ENCODE measurements at places on chromosomes 12 and 14. TPM values are rescaled to one million over a fixed set of nuclear protein-coding genes. Genes with fewer than 3 reads are reported as not detected.

DNA sequence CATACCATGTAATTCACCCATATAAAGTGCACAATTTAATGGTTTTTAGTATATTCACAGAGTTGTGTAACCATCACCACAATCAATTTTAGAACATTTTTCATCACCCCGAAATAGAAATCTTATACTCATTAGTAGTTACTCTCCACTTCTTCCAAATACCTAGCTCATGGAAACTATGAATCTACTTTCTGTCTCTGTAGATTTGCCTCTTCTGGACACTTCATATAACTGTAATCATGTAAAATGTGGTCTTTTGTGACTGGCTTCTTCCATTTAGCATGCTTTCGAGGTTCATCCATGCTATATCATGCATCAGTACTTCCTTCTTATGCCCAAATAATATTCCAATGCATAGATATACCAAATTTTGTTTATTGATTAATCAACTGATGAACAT is 10.8 kb downstream of the DNAI7 start:
- DNase-seq, result no peak

DNA sequence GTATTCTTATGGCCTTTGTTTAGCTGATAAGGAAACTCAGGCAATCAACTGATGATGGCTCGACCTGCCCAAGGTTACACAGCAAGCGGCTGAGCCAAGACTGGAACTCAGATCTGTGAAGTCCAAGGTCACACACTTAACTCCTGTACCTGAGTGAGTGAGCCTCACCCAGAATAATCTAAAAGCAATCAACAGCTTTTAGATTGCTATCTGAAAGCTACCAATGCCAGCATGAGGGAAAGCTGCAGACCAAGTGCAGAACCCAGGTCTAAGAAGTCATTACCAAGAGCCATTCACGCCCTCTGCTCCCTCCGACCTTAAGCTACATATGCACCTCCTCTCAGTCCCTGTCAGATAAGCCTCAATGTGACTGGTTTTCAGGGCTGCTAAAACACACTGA is 12.1 kb downstream of the APPL2 start:
- DNase-seq, result no peak

- DNase-seq, result peak; percentile 96
These were observed 61.5 kb upstream of the PTGR2 start for GRCh38 chr14:73789989-73790581.

- DNase-seq, result no peak
These were observed 16.3 kb downstream of the TMEM119 start for GRCh38 chr12:108581311-108582227.

DNA sequence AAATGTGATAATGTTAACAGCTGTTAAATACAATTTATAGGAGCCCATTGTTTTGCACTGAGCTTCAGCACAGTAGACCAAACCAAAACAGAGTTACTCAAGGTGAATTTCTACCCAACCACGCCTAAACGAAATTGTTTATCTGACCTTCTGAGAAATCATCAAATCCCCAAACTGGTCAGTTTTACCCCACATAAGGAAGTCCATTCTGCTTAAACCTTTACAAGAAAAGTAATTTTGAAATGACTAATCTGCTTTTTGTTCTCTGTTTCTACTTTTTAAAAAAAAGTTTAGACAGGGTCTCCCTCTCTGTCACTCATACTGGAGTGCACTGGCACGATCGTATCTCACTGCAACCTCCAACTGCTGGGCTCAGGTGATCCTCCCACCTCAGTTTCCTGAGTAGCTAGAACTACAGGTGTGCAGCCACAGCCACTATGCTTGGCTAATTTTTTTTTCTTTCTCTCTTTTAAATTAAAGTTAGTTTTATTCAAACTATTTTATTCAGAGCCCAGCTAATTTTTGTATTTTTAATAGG is 1.4 kb upstream of the RNF10 start:
- DNase-seq, result no peak

DNA sequence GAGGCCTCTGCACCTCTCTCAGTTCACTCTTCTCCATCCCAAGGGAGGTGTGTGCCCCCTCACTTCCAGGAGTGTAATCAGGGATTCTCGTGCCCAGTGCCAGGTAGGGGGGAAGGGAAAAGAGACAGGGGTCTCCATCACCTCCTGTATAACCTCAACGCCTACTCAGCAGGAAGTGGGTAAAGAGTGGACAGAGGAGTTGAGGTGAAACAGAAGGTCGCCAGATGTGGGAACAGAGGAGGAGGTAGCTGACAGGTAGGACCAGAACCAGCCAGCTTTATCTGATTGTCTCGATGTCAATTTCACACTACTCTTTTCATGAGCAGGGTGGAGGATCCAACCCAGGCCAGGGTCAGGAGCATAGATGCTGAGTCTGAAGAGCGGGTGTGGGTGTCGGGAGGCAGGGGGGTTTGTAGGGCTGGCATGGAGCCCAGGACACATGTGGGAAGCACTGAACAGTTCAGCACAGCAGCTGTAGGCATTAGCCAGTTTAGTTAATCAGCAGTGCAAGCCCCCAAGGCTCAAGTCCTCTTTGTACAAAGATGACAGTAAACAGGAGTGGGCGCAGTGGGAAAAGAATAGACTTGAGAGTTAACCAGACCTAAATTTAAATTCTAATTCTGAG is 213.5 kb downstream of the PELI2 start:
- DNase-seq, result no peak

- peak; percentile 36 for DNase-seq
These were observed 76.4 kb downstream of the CHST11 start for GRCh38 chr12:104533134-104533533.

DNA sequence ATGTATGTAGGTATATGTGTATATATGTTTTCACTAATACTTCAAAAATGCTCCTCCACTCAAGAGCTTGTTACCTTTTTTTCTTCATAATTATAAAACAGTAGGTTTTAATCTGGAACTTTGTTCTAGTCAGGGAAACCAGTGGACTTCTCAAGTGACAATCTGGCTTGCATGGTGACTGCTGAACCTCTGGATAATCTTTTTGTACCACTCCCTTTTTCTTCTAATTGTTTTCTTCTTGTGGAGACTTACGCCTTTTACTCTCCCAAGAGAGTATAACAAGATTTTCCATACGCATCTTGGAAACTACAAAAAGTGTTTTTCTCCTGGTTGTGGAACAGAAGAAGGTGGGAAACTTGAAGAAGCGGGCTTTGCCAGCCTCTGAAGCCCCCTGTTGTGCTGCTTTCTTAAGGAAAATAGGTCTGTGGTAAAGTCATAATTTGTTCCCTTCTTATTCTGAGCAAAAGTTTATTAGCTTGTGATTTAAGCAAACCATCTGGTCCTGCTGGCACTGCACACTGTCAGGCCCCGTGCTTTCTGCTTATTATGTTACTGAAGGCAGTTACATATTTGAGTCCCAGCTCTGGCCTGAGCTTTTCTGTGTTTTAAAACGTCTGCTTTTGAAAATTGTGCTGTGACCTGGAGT is 291.8 kb downstream of the ERC1 start:
- no peak for DNase-seq

GRCh38 chr14:38187528-38187927 is 20.2 kb upstream of the SSTR1 start:
- DNase-seq, result no peak

GRCh38 chr12:125140279-125141209 is 75.3 kb downstream of the AACS start:
- peak; percentile 87 for DNase-seq

The ARL1 gene
- total RNA-seq, result 61.6 TPM

The AREL1 gene
- 20.3 TPM for total RNA-seq

The MYF6 gene
- not detected for total RNA-seq

The DHRS7 gene
- total RNA-seq, result 55.0 TPM

The DNAI7 gene
- 0.59 TPM for total RNA-seq

The AQP2 gene
- not detected for total RNA-seq
